ENCODE measurements at places on chromosomes 5 and 9. TPM values are rescaled to one million over a fixed set of nuclear protein-coding genes. Genes with fewer than 3 reads are reported as not detected.

The TAF11L5 gene
- not detected for total RNA-seq

The PRDM12 gene
- total RNA-seq, result not detected

The LHX3 gene
- not detected for total RNA-seq

The KLHL3 gene
- total RNA-seq, result 4.3 TPM

The PTGER4 gene
- total RNA-seq, result 4.8 TPM

The AFAP1L1 gene
- 38.6 TPM for total RNA-seq

The LHX6 gene
- 6.0 TPM for total RNA-seq

GRCh38 chr9:138098116-138098907 lies 220.7 kb downstream of the CACNA1B start:
- peaks cover 2% of the 10 kb centered on the region for H3K27me3 ChIP-seq
- H3K4me3 ChIP-seq, result no peak overlapping the region
- no peaks in the 10 kb centered on the region for H3K36me3 ChIP-seq
- H3K4me1 ChIP-seq, result no peaks in the 10 kb centered on the region
- no peak overlapping the region for H3K27ac ChIP-seq

- peaks cover 46% of the 10 kb centered on the region for H3K4me1 ChIP-seq
- H3K4me3 ChIP-seq, result no peak overlapping the region
- H3K27ac ChIP-seq, result peak overlapping the region; percentile 62
- no peak for DNase-seq
- no peaks in the 10 kb centered on the region for H3K36me3 ChIP-seq
These were observed 19.2 kb downstream of the MARCHF3 start for GRCh38 chr5:127011153-127011552.

GRCh38 chr5:173187054-173187743 lies 42.9 kb downstream of the BNIP1 start:
- no peaks in the 10 kb centered on the region for H3K4me1 ChIP-seq
- H3K4me3 ChIP-seq, result no peak overlapping the region
- no peaks in the 10 kb centered on the region for H3K27me3 ChIP-seq
- H3K27ac ChIP-seq, result no peak overlapping the region
- no peak for DNase-seq

DNA sequence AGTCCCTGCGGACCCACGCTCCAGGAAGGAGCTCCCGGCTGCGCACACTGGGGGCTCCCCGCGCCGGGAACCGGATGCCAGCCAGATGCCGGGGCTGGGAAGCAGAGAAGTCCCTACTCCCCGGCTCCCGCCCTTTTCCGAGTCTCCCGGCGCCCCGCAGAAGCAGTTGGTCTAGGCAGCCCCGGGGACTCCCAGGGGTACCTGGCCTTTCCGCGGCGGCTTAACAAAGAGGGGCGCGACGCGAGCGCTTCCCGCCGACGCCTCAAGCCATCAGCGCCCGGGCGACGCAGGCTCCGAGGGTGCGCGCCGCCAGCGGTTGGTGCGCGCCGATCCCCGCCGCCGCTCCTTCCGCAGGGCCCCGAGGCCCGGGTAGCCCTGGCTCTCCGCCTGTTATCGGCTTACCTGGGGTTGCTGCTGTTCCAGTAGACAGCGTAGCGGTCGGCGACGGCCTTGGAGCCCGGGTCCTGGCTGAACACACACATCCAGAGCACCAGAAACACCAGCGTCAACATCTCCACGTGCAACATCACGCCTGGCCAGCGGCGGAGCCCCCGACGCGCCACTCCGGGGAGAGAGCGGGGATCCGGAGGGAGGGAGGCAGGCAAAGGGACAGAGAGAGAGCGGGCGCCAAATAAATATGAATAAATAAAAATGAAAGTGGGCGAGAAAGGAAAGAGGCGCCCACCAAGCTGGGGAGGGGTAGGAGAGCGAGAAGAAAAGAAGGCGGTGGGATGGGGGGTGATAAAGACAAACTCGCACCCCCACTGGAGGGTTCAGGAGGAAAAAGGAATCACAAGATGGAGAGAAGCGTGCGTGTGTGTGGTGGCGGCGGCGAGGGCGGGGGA lies 428 bp downstream of the EFNA5 start:
- H3K27ac ChIP-seq, result no peak overlapping the region
- DNase-seq, result peak; percentile 31
- no peaks in the 10 kb centered on the region for H3K36me3 ChIP-seq
- H3K4me1 ChIP-seq, result peaks cover 11% of the 10 kb centered on the region
- peaks cover 38% of the 10 kb centered on the region for H3K27me3 ChIP-seq

GRCh38 chr5:28855626-28856025 lies 1817.2 kb upstream of the CDH9 start:
- no peak overlapping the region for H3K27ac ChIP-seq
- no peak overlapping the region for H3K4me3 ChIP-seq
- no peak for DNase-seq
- no peaks in the 10 kb centered on the region for H3K4me1 ChIP-seq
- H3K27me3 ChIP-seq, result no peaks in the 10 kb centered on the region

GRCh38 chr9:81968026-81968425 lies 20.5 kb upstream of the SPATA31D1 start:
- no peak for DNase-seq
- no peaks in the 10 kb centered on the region for H3K36me3 ChIP-seq
- H3K4me3 ChIP-seq, result no peak overlapping the region
- H3K27ac ChIP-seq, result no peak overlapping the region
